HuH-7 (cell line): ENCODE measurements at places on chromosomes 4 and X.

GRCh38 chrX:137432609-137433008 is 133.3 kb upstream of the ZIC3 start:
- DNase-seq = peak; percentile 38

- DNase-seq = no peak
These were observed 10.8 kb upstream of the SFRP2 start for GRCh38 chr4:153799694-153800074.

DNA sequence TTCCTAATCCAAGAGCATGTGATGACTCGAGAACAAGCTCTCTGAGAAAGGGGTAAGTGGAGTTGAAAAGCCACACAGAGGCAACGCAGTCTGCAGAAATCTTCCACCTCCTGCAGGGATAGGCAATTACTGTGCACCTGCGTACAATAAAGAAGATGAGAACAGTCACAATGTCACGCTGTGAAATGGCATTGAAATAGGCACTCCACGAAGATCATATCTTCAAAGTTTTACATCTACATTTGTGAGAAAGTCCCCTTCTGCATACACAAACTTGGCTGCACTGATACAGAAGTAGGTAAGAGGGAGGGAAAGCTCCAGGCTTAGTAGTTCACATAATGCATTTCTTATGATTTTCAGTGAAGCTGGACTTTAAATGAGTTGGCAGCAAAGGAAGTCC is 27.1 kb downstream of the DDX60L start:
- DNase-seq = no peak

DNA sequence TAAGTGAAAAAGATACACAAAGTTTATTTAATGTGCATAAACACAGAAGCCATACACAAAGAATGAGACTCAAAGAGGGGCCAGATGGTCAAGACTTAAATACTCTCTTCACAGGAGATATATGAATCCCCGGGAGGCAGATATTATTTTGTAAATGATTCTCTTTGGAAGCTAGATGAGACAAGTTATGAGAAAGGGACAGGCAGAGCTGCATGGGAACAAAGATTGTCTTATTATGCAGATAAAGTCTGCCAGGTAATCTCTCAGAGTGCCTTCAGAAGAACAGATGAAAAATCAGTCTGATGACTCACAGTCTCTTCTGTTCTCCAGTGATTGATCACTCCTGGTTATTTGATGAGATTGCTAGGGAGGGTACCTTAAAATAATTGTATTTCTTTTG is 89.0 kb downstream of the NAF1 start:
- no peak for DNase-seq

- no peak for DNase-seq
These were observed 59.3 kb upstream of the SH3RF1 start for GRCh38 chr4:169330095-169330494.

DNA sequence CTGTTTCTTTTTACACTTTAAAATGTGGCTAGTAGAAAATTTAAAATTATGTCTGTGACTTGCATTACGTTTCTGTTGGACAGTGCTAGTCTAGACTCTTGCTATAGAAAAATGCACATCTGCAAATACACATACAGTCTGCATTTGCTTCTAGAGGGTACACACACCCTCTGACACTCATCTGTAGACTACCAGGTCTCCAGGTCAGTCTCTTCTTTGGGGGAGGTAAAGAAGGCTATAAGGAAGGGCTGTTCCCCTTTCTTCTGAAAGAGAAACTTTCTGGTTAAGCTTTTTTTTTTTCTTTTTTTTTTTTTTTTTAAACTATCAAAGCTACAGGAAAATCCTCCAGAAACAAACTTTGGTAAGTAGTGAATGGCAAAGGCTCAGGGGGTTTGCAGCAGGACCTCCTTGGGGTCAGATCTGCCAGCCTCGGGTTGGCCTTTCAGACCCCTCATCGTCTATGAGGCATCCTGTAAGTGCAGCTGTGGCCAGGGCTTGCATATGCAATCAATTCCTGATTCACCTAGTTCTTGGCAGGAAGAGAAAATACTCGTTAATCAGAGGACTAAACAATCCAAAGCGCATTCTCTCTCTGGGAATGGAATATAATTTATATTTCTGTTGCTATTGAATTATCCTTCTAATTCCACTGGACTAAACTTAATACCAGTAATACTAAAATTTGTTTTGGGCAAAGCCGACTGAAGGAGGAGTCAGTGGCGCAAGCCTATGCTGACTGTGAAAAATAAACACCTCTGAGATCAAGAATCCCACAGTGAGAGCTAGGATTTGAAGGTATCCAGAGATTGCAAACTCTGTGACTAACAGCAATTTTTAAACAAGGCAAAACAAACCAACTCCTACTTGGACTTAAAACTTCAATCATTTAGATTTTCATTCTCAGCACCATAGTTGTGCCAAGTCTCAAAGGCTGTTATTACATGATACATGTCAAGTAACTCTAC is 109.3 kb upstream of the TBC1D9 start:
- DNase-seq = no peak

DNA sequence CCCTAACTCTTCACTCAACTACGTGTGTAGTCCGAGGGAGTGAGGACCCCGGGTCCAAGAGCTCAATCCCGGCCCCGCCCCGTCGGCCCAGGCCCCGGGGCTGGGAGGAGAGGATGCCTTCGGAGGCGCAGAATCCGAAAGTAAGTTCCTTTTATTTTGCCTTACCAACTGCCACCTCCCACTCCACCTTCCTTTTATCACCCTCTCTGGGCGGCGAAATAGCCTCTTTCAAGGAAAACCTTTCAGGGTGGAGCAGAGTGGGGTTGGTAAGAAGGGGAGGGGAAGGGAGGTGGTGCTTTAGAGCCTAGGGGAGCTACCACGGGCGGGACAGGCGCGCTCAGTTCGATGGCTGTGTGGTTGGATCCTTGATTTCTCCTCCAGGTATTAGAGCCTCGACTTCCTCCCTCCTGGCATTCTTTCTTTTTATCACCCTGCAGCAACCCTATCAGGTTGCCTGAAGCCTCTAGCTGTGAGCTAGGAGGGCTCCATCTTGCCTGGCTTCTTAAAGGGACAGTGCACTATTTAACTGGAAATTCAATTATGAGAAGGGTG is 191.2 kb downstream of the RRAGB start:
- DNase-seq = no peak

DNA sequence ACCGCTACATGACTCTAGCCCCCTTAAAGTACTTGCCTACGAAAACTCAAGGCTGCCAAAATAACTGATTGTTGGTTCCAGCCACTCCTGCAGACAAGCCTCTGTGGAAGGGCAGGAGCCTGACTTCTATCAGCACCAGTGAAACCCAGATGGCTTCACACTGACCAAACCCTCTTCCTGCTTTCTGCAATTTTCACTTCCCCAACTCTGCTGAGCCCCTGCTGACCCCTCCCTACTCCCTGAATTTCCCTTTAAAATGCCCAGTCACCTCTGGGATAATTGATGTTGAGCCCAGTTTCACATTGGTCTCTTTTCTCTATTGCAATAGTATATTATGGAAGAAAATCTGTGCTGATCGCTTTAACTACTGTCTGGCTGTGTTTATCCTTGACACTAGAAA is 61.6 kb upstream of the STS start:
- no peak for DNase-seq

- no peak for DNase-seq
These were observed 72.7 kb upstream of the TENM3 start for GRCh38 chr4:182170417-182170935.

GRCh38 chr4:5460106-5460801 is 248.1 kb downstream of the EVC2 start:
- DNase-seq = peak; percentile 28
